ENCODE measurements at places on chromosomes 12 and 14. TPM values are rescaled to one million over a fixed set of nuclear protein-coding genes. Genes with fewer than 3 reads are reported as not detected.

Gene RASAL1
- total RNA-seq, result 0.57 TPM

Gene HOTAIR
- not detected for total RNA-seq

Gene FLVCR2
- total RNA-seq, result 38.9 TPM

Gene LRFN5
- 3.0 TPM for total RNA-seq

Gene KRT83
- total RNA-seq, result not detected

Gene CCDC197
- total RNA-seq, result not detected

Gene BICD1
- 62.7 TPM for total RNA-seq

Gene PDZRN4
- total RNA-seq, result not detected

Gene TMEM119
- total RNA-seq, result 14.7 TPM

Gene CARMIL3
- 3.2 TPM for total RNA-seq

Gene INHBC
- not detected for total RNA-seq

Gene CD27
- total RNA-seq, result 77.4 TPM

Gene KLRK1
- 64.6 TPM for total RNA-seq

Gene SLCO1B1
- not detected for total RNA-seq

GRCh38 chr12:107415834-107416233, 269.8 kb upstream of the PWP1 start:
- no peak for DNase-seq

DNA sequence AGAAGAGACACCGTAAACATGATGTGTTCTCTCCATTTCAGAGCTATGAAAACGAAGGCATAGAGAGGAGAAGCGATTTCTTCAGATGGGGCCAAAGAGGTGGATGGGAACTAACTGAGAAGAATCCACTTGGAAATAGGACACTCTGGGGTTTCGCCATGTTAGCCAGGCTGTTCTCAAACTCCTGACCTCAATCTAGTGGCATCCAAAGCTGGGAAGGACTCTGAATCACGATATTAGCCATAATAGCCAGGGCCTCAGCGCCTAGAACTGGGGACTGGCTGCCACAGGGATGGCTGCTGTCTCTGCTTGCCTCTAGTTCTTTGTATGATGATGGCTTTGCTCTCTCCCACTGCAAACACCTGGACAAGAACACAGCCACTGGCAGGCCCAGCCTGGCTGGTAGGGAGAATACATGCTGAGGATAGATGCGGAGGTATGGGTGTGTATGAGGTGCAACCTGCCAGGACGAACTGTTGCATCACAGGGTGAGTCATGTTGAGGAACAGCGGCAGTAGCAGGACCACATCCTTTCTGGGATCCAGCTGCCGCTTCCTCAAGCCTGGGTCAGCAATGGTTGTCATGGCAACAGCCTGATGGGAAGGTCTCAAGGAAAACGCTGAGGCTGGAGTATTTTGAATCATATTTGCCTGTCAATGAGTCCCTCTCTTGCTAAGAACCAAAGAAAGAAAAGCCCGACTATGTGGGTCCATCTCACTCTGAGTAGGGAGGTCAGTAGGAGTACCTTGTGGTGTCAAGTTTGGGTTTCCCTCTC, 31.1 kb downstream of the CCDC177 start:
- DNase-seq, result no peak

DNA sequence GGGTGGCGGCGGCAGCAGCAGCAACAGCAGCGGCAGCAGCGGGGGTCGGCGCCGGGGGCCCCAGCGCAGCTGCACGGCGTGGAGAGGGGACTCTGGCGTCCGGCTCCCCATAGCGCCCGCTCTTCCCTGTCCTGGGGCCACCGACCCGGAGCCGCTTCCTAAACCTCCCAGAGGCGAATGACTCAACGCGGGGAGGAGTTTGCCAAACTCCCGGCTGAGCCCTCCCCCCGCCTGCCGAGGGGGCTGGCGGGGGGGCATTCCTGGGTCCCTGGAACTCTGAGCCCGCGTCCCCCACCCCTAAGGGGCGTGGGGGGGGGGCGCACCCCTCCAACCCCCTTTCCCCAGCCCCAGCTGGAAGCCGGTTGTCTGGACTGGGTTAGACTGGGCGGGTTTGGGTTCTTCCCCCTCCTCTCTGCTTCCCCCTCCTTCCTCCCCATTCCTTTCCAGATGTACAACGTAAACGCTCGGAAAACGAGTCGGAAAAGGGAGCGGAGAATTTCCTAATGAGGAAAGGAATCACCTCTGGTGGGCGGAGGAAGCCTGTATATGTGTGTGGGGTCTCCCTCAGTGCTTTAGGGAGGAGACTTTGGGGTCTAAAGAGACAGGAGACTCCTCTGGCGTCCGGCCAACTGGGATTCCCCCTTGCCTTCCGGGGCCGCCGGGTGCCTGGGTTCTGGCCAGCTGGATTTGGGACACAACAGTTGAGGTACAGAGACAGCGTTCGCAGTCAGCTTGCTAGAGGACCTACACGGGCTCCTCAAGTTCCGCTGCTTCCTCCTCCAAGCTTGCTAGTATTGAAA, at the start of gene ITGA5:
TSS of gene ITGA5 (minus strand) at position 179 of the 800 bp plus-strand sequence. CDS start at position 111, 68 bp downstream.
- DNase-seq, result peak; percentile 88

DNA sequence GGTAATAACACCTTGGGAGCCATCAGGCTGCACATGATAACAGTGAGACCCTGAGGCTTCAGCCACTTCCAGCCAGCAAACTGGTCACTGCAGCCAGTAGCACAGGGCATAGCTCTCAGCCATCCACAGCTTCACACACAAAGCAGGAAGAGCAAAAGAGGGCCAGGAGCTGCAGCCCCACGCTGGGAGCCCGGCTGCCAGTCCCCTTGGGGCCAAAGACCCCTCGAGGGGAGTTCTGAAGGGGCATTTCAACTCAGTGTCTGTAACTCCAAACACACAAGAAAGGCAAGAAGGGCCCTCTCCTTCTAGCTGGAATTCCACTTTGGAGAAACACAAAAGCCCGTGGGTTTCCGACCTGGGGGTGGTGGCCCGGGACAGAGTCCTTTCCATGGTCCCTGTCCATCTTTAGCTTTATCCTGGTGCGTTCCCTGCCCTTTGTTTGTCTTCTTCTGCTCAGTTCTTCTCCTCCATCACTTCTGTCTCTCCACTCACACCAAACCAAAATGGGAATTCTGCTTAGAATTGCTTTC, 151.8 kb upstream of the FKBP4 start:
- peak; percentile 33 for DNase-seq

DNA sequence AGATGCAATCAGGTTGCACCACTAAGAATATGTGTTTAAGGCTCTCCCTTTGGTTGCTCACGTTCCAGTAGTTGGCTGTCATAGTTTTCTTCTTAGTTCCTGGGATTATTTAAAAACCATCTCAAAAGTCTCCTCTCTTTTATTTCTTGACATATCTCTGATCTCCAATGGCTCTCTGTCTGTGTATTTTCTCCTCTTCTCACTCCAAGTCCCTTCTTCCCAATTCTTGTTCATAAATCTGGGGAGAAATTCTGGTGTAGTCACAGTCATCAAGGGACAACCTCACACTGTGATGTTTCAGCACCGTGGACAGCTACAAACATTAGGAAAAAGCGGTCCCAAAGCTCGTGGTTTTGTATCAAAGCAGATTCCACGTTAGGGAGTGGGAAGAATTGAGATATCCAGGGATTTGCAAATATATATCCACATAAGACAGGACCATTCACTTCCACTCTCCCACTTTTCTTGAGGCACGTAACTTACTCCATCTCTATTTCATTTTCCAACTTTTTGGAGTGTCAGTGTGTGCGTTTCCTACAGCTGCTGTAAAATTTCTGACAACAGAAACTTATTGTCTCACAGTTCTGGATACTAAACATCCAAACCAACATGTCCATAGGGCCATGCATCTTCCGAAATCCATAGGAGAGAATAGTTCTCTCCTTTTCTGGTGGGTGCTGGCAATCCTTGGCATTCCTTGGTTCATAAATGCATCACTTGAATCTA, 80.6 kb upstream of the TMEM233 start:
- DNase-seq, result no peak

DNA sequence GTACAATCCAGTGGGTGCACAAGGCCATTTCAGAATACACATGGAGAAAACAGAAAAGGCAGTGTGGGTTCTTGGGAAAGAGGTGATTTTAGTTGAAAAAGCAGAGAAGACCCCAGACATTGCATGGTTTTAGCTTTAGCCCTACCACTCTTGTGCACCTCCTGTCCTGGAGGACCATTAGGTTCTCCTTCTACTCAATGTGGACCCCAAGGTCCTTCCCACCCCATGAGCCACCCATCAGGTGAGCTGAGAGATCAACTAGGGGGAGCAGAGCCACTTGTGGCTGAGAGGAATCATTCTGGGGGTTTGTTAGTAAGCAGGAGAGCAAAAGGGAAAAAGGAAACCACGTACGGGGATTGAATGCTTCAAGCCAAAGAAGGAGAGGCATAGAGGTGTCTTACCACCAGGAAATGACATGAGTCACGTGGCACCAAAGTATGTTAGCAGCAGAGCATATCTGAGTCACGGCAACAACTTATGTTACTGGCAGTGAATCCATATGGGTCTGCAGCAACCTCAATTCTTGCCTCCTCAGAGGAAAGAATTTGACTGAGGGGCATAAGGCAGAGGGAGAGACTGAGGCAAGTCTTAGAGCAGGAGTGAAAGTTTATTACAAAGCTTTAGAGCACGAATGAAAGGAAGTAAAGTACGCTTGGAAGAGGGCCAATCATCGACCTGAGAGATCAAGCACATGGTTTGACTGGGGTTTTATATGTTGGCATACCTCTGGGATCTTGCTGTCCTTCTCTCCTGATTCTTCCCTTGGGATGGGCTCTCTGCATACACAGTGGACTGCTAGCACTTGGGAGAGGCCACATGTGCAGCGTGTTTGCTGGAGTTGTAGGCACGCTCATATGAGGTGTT, 73.9 kb downstream of the HSD17B6 start:
- no peak for DNase-seq

DNA sequence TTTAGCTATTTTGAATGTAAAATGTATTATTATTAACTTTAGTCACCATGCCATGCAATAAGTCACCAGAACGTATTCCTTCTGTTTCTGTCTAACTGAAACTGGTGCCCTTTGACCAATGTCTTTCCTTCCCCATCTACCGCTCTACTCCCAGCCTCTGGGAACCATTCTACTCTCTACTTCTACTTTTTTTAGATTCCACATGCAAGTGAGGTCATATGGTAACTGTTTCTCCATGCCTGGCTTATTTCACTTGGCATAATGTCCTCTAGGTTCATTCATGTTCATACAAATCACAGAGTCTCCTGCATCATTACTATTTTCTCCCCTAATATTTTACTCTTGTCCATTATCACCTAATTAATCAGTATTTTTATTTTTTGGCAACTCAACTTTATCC, 160.1 kb downstream of the TMX1 start:
- no peak for DNase-seq

DNA sequence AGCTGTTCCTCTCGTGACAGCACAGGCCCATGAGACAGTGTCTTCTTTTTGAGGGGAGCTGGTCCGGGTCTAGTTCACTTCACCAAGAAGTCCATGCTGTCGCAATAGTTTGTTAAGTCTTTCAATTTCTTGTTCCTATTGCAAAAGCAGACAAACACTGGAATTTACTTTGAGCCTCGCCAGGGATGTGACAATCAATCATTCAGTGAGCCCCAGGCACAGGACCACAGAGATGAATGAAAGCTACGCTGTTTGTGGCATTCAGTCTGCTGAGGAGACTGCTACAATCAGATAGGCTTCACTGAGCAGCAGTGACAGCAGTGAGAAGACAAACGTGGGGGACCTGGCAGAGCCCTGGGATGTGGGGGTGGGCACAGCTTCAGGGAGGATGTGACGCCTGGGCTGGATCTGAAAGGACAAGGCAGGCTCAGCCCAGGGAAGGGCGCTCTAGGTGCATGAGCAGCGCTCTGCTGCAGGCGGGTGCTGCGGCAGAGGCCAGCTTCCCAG, 35.5 kb downstream of the TCTN1 start:
- no peak for DNase-seq

GRCh38 chr14:101933209-101933608, 31.2 kb upstream of the DYNC1H1 start:
- peak; percentile 68 for DNase-seq

GRCh38 chr12:68352067-68352466, 19.9 kb upstream of the MDM1 start:
- no peak for DNase-seq

- DNase-seq, result no peak
Measured at GRCh38 chr14:93308686-93309345, 24.0 kb downstream of the BTBD7 start.

DNA sequence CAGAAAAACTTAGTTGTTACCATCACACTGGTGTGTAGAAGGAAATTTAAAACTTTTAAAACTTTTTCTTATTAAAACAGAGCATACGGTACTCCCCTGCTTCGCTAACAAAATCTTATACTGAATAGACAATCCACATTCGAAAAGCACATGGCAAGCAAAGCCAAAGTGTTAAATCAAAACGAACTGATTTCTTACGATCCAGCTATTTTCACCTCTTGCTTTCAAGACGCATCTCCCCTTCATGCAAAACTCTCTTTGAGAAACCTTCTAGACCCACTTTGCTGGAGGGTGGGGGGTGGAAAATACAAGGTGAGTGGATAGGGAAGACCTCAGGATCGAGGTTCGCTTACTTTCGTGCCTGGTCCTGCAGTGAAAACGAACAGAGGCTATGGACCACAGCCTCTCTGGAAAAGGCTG, 328 bp downstream of the INTS13 start:
- no peak for DNase-seq

- DNase-seq, result peak; percentile 99
Measured at GRCh38 chr12:100266585-100266834, 369 bp downstream of the DEPDC4 start.

GRCh38 chr14:81208489-81208888, 12.3 kb downstream of the GTF2A1 start:
- DNase-seq, result peak; percentile 82

GRCh38 chr14:61444215-61444768, 122.9 kb downstream of the PRKCH start:
- DNase-seq, result peak; percentile 81

- no peak for DNase-seq
Measured at GRCh38 chr14:89810101-89810500, 144.4 kb downstream of the EFCAB11 start.

DNA sequence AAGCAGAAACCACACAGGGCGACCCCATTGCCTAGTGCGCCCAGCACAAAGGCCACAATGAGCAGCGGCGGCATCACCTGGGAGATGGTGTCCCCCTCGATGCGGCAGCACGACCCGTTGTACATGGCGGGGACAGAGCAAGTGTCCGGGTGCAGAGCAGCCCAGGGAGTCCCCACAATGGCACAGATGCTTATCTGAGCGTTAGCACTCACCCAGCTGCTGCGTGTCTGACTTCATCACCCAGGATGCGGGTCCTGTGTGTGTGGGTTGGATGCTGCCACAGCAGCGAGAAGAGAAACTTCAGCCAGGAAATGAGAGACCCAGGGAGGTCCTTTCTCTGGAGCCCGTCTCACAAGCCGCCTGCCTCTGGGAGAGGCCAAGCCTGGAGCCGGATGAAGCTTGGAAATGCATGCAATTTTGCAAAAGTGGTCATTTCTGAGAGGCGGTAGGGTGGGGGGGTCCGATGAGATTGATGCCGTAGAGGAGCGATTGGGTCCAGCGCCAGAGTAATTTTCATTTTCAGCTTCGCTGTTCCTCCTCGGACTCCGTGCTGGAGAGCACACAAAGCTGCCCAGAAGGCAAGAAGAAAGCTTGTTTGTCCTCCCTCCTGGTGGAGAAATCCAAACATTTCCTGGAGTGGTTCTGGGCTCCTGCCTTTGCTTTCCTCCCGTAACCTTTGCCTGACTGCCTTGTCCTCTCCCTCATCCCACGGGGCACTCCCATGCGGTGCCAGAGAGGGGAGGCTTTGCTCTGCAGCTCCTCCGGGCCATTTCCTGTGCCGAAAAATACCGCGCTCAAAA, at the start of gene HCAR1:
TSS of gene HCAR1 (minus strand) at position 630 of the 800 bp plus-strand sequence. CDS start at position 125, 505 bp downstream.
- DNase-seq, result peak; percentile 54

All from spleen (tissue), 13 donors.